Activated CD4-positive, alpha-beta T cell treated with anti-CD3 and anti-CD28 coated beads, Interleukin-2, amount 10 ng/mL, durations not matched to agents 7 days and 5 days (primary cell): ENCODE measurements at places on chromosomes 16 and 17.

- DNase-seq = no peak
Observed at GRCh38 chr17:14165616-14166015, 71.0 kb downstream of the CDRT15 start.

DNA sequence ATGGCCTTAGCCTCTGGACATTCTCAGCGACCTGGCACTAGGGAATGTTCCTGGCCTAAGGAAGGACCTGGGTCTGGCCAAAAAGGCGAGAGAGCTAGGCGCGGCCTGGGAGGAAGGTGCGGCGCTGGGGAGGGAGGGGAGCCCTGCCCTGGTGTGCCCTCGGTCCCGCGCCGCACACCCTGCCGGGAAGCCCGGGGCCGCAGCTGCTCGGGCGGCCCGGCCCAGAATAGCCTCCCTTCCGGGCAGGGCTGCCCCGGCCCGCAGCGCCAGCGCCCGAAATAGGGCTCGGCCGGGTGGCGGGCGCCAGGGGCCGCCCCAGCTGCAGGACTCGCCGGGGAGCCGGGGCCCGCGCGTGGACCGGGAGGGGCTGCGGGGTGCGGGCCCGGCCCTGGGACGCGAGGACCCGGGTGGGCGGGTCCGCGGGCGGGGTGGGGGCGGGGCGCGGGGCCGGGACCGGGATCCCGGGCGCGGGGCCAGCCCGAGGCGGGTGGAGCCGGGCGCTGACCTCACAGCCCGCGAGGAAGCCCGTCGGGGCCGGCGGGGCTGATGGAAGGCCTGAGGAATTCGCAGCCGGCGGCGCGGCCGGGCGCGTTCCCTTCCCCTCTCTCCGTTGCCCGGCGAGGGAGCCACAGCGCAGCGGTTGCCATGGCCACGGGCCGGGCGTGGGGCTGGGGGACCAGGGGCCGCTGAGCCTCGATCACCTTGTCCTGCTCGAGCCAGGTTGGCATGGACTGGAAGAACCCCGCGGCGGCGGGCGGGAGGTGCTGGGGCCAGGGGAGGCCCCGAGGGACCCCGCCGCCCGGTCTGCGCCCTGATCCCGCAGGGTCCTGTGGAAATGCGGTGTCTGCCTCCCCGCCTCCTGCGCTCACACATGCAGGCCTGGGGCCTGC is 18.1 kb downstream of the SOCS3 start:
- no peak for DNase-seq

DNA sequence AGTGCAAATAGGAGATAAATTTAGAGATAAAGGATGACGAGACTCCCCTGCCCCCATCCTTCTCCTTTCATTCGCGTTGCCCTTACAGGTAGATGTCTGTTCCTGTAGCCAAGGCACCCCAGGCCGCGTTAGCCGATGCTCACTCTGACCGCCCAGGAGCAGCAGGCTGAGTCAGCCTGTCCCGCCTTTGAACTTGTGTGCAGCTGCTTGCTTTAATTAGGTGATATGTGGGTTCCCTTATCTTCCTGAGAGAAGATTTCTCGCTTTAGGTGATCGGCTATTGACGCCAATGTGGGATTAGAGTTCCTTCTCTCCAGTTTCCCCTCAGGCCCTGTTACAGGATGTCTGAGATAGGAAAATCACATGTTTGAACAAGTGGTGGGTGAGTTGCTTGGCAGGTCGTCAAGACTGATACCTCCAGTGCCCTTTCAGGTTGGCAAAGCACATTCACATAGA is 119.5 kb downstream of the MSI2 start:
- DNase-seq = no peak

- peak; percentile 84 for DNase-seq
Observed at GRCh38 chr17:58153046-58153445, 4.9 kb downstream of the OR4D1 start.

DNA sequence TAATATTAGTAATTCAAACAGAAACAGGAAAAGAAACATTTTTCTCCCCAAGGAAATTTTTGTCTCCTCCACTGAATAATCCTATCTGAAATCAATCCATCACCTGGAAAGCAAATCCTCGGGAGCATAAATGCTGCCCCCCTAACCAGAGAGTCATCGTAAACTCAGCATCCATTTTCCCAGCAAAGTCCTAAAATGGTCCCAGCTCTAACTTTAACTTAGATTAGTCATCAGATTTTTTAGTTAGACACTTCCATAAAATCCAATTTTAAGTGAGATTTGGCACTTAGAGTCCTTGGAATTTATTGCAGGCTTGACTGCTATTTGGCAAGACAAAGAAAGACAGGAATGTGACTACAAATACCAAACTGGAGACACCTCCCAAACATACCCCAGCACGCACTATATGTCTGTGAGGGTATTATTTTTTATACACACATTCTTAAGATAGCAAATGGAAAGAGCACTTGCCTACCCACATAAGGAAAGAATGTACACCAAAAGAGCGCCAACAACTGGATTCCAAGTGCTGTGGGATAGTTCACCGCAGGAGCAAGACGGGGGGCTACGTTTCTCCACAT is 15.4 kb downstream of the SCO1 start:
- DNase-seq = no peak

GRCh38 chr16:54128629-54129234 is 157.9 kb downstream of the IRX3 start:
- no peak for DNase-seq

DNA sequence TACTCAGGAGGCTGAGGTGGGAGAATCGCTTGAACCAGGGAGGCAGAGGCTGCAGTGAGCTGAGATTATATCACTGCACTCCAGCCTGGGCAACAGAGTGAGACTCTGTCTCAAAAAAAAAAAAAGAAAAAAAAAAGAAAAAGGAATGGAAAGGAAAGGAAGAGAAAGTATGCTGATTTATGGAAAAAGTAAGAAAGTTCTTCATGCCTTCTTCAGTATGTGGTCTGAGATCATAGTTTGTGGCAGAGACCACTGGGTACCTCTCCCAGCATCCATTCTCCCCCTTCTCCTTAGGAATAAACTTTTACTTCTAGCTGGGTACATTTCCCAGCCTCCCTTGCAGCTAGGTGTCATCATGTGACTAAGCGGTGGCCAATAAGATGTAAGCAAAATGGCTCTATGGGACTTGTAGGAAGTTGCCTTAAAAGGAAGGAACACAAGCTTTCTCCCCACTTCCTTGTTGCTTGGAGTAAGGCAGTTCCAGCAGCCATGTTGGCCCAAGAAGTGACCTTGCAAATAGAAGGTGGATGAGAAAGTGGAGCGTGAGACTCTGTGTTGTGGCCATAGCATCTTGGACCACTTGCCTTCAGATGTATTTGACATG is 26.1 kb upstream of the XPO6 start:
- DNase-seq = no peak

GRCh38 chr17:75124819-75125162 is 6.8 kb downstream of the NT5C start:
- DNase-seq = no peak

- no peak for DNase-seq
Observed at GRCh38 chr16:55706739-55707384, 51.1 kb downstream of the SLC6A2 start.

- no peak for DNase-seq
Observed at GRCh38 chr17:11493936-11494335, 104.3 kb upstream of the DNAH9 start.

DNA sequence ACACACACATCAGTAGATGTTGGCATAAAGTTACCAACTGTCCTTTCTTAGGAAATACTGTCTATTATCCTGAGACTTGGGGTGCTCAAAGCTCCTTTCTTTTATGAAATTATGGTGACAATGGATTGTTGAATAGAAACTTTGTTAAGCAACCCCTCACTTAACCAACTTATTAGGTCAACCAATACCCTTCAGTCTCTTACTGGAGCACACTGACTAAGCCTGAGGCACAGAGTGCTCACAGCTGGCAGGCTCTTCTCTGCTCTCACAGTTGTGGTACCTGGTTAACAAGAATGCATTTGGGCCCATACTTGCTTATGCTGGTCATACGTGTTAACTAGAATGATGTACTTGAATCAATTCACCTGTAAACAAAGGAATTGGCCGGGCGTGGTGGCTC is 24.8 kb downstream of the CD300LF start:
- no peak for DNase-seq

DNA sequence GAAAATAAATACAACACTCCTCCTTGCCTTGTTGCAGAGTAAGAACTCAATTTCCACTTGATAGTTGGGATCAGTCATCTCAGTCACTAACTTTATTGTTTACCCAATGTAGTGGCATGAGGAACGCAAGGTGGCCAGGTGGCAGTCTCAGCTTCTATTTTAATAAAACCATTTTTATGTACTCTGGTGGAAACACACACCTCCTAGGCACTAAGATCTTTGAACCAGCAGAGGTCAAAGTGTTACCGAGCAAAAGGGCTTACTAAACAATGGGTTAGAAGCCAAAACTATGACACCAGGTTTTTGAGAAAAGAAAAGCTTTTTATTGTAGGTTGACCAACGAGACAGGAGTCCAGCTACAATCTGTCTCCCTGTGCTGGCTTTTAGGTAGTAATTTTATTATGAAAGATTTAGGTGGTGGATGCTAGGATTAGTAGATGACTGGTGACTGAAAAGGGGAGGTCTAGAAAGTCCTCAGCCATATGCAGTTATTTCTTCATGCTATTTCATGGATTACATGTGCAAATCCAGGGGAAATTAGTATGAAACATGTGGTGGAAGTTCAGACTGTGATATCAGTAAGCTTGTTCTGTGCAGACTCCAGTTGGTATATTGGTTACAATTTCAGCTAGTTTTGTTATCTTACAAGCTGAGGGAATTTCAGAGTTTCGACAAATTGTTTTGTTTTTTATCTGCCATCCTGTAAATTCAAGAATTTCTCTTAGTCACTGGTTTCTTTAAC is 122.3 kb downstream of the PCTP start:
- DNase-seq = no peak

- no peak for DNase-seq
Observed at GRCh38 chr16:24908716-24909115, 63.0 kb downstream of the SLC5A11 start.

GRCh38 chr16:49282690-49283375 is 1.2 kb upstream of the CBLN1 start:
- DNase-seq = no peak

GRCh38 chr17:34725725-34726124 is 146.3 kb downstream of the TMEM132E start:
- DNase-seq = no peak

DNA sequence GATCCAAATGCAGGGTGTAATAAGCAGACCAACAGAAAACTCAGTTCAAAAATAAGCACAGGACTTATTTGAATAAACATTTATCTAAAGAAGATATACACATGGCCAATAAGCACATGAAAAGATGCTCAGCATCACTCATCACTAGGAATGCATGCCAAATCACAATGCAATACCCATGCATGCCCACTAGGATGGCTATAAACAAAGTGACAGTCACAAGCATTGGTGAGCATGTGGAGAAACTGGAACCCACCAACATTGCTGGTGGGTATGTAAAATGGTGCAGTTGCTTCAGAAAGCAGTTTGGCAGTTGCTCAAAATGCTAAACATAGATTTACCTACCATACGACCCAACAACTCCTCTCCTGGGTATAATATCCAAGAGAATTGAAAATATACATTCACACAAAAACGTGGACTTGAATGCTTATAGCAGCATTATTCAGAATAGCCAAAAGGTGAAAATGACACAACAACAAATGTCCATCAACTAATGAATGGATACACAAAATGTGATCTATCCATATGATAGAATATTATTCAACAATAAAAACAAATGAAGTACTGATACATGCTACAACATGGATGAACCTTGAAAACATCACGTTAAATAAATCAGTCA is 20.1 kb downstream of the UBE2O start:
- DNase-seq = peak; percentile 24

GRCh38 chr17:79006794-79007503 is 2.6 kb downstream of the CANT1 start:
- no peak for DNase-seq

GRCh38 chr17:66678061-66678460 is 156.9 kb upstream of the CACNG5 start:
- no peak for DNase-seq

GRCh38 chr16:200388-200787 is 20.1 kb downstream of the HBQ1 start:
- no peak for DNase-seq

- DNase-seq = no peak
Observed at GRCh38 chr17:47806026-47806912, 15.3 kb downstream of the OSBPL7 start.
